Ascending aorta (tissue), 2 donors: ENCODE measurements at places on chromosomes 5 and 9. TPM values are rescaled to one million over a fixed set of nuclear protein-coding genes. Genes with fewer than 3 reads are reported as not detected.

DNA sequence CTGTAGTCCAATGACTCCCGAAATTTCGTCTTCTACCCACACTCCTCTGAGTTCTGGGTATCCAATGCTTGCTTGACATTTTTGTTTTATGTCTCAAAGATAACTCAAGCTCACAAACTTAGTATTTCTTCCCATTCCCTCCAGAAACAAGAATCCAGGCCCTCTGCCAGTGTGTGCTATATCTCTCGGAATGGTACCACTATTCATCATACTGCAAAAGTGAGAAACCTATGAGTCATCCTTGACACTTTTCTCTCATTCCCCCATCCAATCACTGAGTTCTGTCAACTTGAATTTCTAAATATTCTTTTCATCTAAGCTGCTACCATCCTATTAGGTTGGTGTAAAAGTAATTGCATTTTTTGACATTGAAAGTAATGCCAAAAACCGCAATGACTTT, 9.8 kb downstream of the SLC12A2 start:
- DNase-seq, result no peak

GRCh38 chr9:131748411-131748955, 8.6 kb upstream of the RAPGEF1 start:
- DNase-seq, result no peak

Gene CYLC2
- not detected for total RNA-seq

- no peak for DNase-seq
These were observed 145.0 kb downstream of the EGFLAM start for GRCh38 chr5:38403406-38403805.

Gene CSF1R
- total RNA-seq, result 70.9 TPM

Gene PCDHGA8
- 3.2 TPM for total RNA-seq

DNA sequence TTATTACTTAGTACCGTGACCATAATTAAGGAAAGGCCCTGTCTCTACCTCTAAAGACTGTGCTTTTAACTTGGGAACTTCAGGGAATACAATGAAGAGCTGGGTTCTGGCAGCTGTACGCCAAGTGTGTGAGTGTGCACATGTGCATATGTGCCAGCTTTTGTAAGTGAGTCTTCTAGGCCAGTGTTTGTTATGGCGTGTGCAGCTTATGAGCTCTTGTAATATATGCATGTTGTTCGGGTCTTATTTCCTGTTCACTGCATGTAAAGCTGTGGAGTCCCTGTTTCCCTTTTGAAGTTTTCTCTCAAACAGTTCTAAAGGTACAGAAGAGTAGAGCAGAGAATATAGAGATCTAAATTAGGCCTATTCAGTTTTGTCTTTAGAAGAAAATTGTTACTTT, 30.5 kb downstream of the TGFBR1 start:
- no peak for DNase-seq

Gene ERAP2
- 20.6 TPM for total RNA-seq

DNA sequence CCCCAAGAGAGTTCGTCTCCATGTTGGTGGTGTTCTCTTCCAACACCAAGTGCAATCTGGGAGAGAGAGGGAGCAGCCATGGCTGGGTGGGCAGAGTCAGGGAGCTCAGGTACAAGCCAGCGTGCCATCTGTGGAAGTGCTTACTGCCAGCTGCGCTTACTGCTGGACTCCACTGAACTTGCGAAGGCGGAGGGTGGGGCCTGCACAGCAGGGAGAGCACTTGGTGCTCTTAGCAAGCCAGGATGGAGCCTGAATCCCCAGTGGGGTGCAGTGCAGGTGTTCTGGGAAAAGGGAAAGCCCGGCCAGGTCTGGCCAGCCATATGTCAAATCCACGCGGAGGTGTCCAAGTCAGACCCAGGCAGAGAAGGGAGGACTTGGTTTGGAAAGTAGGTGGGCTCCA, 142.0 kb downstream of the FANCC start:
- DNase-seq, result no peak

GRCh38 chr9:21031091-21031807, at the start of gene HACD4:
HACD4 (minus strand) TSS chr9:21031640; CDS start chr9:21031590, 50 bp downstream.
- no peak for DNase-seq

Gene PDCD1LG2
- 1.1 TPM for total RNA-seq

- no peak for DNase-seq
These were observed 1.1 kb upstream of the LPAR1 start for GRCh38 chr9:111039231-111039906.

DNA sequence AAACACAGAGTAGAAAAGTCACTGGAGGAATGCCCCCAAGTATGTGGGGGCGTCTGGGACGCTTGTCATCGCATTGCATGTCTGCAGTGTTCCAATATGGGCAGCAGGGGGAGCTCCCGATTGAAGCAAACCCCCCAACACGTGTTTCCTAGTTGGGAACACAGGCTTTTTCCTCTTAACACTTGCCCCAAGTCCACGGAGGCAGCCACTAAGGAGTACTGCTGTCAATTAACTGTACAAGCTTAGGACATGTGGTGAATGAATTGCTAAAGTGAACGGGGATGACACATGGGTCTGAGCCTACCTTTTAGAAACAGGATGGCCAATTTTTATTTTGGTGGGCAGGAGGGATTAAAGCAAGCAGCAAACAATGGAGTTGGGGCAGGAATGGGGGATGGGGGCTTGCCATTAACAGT, 2.2 kb downstream of the GABRB2 start:
- DNase-seq, result no peak

GRCh38 chr9:137130176-137130755, 8.7 kb upstream of the GRIN1 start:
- no peak for DNase-seq

Gene GABRA1
- total RNA-seq, result not detected

Gene DDX4
- total RNA-seq, result not detected

DNA sequence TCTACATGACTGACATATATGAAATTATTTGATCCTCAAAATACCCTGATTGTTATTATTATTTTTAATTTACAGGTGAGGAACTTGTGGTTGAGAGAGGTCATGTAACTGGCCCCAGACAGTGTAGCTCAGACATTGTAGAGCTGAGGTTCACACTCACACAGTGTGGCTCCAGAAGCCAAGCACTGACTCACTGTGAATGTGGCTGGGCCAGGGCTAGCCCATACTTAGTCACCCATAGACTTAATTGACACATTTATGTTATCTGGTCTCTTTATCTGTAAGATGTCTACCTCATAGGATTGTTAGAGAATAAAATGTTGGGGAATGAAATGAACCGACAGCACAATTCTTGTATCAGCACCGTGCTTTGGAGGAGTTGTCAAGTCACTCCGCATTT, 24.9 kb upstream of the CCDC112 start:
- no peak for DNase-seq
